ENCODE measurements at places on chromosomes 6 and 20. TPM values are rescaled to one million over a fixed set of nuclear protein-coding genes. Genes with fewer than 3 reads are reported as not detected.

DNA sequence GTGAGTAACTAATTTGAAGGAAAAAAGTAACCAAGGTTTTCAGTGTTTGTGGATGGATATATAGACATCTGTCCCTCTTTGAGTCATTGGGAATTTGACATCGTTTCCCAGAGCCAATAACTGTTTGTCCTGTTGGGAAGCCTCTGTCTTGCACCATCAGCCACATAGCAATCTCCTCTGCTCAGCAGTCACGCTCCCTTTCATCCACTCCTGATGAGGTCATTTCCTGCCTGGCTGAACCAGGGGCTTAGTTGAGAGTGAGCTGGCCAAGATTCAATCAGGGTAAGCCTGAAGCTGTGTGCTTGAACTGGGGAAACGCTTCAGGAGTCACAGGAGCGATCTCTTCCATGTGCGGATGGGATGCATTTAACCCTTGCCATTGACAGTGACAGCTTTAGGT lies 121.5 kb upstream of the FOXQ1 start:
- DNase-seq, result no peak

GRCh38 chr20:40370800-40371199 lies 318.2 kb downstream of the MAFB start:
- DNase-seq, result no peak

GRCh38 chr6:45400021-45400420 lies 22.3 kb upstream of the SUPT3H start:
- no peak for DNase-seq

- DNase-seq, result no peak
Measured at GRCh38 chr6:142568857-142569597, 267.2 kb downstream of the ADGRG6 start.

- DNase-seq, result no peak
Measured at GRCh38 chr6:2652611-2653010, 98.1 kb downstream of the MYLK4 start.

GRCh38 chr6:150029749-150030148 lies 4.4 kb upstream of the RAET1L start:
- no peak for DNase-seq

GRCh38 chr6:154709621-154710020 lies 23.6 kb upstream of the SCAF8 start:
- no peak for DNase-seq

DNA sequence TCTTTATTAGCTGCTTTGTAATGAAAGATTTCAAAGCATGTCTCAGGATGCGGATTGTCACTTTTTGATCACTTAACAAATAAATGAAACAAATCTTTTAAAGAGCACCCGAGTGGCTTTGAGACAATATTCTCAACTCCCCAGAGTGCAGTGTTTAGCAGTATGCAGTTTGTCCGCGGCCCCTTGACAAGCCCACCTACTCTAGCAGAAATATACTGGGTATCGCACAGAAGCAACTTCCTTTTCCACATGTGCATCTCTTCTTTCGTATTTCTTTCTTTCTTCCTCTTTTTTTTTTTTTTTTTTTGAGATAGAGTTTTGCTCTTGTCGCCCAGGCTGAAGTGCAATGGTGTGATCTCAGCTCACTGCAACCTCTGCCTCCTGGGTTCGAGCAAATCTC lies 84.5 kb upstream of the FAM184A start:
- DNase-seq, result no peak

DNA sequence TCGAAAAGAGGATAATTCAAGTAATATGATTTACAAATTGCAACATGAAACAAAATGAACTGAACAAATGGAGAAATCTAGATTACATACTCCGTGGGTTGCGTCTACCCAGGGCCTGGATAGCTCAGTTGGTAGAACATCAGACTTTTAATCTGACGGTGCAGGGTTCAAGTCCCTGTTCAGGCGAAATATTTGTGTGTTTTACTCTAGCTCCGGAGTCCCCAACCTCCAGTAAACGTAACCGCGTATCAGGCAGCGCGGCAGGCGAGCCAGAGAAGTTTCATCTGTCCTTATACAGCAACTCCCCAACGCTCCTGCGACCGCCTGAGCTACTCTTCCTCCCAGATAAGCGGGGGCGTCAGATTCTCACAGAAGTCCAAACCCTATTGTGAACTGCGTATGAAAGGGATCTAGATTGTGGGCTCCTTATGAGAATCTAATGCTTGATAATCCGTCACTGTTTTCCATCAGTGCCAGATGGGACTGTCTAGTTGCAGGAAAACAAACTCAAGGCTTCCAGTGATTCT lies 176.1 kb downstream of the TRIM27 start:
- DNase-seq, result no peak

DNA sequence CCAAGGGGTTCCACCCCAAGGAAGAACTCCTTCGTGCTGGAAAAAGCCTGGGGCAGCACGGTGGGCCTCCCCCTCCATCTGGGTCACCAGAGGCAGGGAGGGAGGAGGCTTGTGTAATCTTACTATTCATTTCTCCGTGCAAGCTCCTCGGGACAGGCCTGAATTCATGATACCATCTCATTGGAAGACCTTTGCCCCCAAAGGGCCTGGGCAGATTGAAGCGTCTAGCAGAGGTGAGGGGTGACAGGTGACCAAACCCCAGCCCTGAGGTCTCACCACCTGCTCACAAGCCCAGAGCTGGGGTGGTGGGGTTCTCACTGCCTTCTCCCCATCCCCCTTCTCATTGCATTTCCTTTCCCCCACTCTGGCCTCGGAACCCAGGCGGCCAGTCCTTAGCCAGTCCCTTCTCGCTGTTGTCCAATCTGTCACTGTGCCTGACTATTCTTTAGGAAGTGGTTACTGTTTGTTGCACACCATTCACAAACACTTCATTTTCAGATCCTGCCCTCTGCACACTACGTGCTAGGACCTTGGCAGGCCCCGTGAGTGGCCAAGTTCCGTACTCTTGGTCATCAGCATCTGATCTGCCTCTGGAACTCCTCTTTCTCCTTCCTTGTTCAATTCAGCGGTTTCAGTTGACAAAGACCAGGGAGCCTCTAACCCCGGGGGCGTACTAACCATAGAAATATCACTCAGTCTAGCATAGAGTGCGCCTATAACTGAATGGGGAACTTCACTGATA lies 137.1 kb downstream of the LY86 start:
- DNase-seq, result no peak

DNA sequence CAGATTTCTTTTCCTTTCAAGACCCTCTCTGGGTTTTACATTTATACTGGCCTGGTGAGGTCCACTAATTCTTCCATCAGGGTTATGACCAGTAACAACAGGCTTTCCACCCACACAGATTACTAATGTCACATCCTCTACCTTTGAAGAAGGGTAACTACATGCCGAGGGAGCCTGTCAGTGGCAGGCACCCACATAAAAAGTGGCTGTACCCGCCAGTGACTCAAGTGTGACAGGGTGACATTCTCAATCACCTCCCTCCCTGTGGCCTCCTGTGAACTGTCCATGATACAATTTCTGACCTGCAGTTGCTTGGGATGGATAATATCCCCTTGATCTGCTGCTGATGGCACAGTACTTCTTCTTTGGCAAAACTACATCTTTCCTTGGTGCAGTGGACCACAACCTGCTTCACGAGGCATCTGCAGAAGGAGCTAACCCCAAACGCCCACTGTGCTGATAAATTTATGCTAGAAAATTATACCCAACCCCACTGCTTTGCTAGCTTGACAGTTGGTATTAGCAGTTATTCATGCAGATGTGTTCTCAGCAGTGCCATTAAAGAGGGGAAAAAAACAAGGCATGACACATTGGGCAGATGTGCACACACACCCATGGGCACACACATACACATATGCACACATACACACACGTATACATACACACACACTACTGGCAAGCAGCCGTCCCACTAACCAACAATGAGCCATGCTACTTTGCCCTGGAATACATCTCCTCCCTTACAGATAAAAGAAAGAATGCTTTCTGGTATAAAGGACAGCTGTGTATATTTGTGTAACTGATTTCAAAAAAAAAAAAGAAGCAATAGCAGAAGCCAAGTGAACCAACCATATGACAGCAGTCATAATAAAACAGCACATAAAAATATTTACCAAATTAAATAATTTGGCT lies 20.8 kb downstream of the GFOD1 start:
- DNase-seq, result no peak

DNA sequence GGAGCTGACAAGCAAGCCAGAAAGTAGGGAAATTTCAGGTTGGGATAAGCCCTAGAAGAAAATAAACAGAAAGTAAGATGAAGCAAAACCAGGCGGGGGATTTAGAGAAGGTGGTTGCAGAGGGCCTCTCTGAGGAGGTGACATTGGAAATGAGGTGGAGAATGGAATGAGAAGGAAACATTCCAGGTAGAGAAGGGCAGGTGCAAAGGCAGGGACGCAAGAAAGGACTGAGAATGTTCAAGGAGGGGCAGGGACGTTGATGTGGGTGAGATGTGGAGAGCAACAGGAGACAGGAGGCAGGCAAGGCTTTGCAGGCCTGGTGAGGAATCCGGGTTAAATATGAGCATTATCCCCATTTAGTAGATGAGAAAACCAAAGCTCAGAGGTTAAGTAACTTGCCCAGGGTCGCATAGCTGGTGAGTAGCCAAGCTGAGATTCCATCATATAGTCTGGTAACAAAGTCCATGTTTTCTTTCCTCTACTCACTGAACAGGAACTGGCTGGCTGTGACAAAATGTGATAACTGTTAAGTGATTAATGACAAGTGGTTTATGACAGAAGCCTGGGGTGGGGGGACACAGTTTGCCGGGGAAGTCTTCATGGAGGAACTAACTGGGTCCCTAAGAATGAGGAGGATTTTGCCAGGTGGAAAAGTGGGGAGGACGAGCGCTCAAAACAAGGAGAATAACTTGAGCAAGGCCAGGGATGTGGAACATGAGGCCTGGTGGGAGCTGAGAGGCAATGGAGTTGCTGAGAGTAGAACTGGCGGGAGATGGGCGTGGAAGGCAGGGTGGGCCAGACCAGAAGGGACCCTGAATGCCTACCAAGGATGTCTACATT lies 32.6 kb downstream of the MRPL14 start:
- DNase-seq, result no peak

GRCh38 chr6:113570161-113570560 lies 287.0 kb upstream of the MARCKS start:
- DNase-seq, result no peak

DNA sequence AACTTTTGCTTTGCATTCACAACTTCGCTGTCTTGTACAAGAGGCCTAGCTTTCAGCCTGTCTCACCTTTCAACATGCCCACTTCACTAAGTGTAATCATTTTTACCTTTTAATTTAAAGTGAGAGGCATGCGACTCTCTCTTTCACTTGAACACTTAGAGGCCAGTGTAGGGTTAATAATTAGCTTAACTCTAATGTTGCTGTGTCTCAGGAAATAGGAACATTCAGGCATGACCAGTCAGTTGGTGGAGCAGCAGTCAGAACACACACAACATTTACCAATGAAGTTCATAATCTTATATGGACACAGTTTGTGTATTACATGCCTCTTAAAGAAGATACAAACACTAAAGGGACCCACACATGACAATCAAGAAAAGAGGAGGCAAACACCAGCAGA lies 47.6 kb downstream of the HTR1B start:
- DNase-seq, result no peak

DNA sequence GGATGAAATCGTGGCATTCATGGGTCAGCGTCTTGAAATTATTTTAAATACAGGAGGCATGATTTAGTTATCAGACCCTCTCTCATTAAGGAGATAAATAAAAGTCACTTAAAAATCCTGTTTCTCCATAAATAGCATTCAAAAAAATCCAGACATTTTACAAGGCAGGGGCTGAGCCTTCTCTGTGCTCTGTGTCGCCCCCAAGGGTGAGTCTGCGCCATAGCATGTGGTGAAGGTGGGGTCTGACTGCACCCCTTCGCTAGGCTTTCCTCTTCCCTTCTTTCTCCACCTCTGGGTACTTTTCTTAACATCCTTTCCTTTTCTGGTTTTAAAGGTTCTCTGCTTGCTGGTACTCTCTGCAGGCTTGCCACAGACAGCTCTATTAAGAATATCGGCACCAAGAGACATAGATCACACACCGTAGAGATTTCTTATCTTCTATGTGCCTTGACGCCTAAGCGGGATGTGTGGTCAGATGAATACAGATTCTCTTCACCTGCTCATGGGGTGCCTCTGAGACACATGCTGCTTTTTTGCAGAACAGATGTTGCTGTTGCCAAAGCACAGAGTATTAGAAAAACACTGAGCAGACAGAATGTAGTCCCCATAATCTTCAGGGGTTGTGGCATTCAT lies 20.1 kb upstream of the FAM209A start:
- no peak for DNase-seq

DNA sequence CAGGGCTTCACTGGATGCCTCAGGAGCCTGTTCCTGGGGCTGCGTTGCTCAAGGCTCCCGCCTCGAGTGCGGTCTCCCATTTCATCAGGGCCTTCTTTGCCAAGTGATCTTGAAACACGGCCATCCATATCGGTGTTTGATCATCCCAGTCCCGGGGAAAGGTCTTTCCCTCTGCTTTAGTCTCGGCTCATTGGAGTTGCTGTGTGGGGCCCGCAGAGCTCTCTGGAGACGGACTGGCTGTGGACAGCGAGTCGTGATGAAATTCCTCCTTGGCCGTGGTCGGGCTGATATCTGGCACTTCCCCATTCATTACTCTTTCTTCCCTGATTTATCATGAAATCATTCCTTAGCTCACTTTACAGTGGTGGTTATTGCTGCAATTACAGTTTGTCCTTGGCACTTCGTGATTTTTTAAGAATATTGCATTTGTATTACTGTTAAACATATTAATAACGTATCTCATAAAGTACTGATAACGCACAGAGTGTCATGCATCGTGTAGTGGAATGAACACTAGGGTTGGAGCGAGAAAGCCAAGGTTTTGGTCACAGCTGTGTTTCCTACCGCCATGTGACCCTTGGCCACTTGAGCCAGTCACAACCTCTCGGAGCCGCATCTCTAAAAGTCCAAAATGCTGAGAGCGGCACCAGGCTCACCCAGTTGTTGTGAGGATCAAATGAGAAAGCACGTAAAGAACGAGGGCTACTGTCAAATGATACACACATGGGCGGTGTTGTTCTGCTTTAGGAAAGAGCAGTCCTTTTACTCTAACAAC lies 71.8 kb downstream of the MTHFD1L start:
- no peak for DNase-seq

DNA sequence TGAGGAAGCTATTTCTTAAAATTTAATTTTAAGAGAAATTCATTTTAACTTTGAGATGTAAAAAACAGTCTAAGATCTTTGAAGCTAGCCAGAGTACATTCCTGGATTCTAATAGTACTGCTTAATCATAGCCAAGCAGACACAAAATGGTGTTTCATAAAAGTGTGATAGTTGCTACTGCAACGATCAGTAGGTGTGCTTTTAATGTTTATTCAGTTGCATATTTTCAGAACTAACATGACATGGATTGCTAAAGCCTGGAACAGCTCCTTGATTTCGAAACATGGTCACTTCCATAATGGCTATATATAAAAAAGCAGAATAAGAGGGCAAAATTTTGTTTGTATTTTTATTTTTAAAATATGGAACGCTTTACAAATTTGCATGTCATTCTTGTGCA lies 35.5 kb downstream of the SESN1 start:
- DNase-seq, result no peak

GRCh38 chr20:31949877-31950646 lies 1.8 kb downstream of the PDRG1 start:
- no peak for DNase-seq

The CD24 gene
- 7.4 TPM for total RNA-seq

The THEMIS gene
- total RNA-seq, result 3.1 TPM

The SLC44A4 gene
- total RNA-seq, result not detected

The ISM1 gene
- 1.8 TPM for total RNA-seq

The ADGRB3 gene
- total RNA-seq, result 106 TPM

The GRIK2 gene
- total RNA-seq, result 103 TPM

The HLA-DPB1 gene
- 18.0 TPM for total RNA-seq

The CHRNA4 gene
- total RNA-seq, result 28.5 TPM

The FOXA2 gene
- total RNA-seq, result not detected

The FYN gene
- 197 TPM for total RNA-seq

The C6orf141 gene
- not detected for total RNA-seq

The ADAM33 gene
- total RNA-seq, result 15.6 TPM

The HUS1B gene
- 2.2 TPM for total RNA-seq

The STMND1 gene
- total RNA-seq, result not detected

All from dorsolateral prefrontal cortex (tissue), 122 donors.